ENCODE measurements at places on chromosomes 5 and 9.
A peak's percentile ranks its signal among the peaks of the same experiment; 100 is the strongest.

GRCh38 chr9:33044677-33045282 is 19.7 kb downstream of the DNAJA1 start:
- DNase-seq: peak; percentile 39

DNA sequence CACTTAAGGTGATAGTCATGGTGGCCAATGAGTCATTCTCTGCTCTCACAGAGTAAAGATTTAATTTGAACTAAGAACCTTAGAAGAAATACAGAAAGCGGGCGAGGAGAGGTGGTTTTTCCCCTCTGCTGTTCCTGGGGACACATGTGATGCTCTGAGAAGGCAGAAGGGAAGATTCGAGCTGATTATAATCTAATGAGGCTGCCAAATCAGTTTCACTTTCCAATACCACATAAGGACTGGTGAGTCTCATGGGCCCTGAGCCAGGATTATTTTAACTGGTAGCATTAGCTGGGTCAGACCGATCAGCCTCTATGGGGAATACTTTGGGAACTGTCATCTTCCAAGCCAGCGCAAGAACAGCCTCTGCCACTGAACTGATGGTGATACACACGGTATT is 116.5 kb downstream of the SLC1A3 start:
- DNase-seq: peak; percentile 12

DNA sequence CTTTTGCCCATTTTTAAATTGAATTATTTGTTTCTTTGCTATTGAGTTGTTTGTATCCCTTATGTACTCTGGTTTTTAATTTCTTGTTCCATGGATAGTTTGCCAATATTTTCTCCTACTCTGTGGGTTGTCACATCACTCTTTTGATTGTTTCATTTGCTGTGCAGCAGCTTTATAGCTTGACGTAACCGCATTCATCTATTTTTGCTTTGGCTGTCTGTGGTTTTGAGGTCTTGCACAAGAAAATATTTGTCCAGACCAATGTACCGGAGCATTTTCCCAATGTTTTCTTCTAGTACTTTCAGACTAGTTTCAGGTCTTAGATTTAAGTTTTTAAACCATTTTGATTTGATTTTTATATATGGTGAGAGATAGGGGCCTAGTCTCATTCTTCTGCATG is 36.2 kb upstream of the ZNF366 start:
- peak; percentile 88 for DNase-seq

DNA sequence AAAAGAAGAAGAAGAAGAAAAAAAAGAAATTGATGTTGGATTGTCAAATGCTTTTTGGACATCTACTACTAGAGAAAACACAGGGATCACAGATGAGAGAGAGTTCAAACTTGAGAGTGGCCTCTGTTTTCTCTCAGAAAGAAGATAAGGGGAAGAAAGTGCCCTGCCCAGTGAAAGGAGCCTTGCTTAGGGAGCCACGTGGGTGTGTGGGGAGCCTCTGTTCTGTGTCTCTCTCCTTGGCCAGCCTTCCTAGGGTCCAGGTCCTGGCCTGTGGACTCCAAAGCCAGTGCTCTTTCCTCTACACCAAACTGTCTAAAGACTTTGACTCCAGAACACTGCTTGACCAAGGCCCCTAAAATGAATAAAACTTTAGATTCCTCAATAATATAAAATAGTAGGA is 22.0 kb upstream of the COL15A1 start:
- DNase-seq: no peak

DNA sequence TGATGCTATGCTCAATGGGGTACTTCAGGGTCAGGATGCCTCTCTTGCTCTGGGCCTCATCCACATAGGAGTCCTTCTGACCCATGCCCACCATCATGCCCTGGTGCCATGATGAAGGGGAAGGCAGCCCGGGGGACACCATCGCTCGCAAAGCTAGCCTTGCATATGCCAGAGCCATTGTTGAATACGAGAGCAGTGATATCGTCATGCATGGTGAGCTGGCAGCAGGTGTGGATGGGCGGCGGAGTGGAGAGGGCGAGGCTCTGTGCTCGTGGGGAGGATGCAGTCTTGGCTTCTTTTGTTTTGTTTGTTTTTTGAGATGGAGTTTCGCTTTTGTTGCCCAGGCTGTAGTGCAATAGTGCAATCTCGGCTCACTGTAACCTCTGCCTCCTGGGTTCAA is 17.2 kb upstream of the SPZ1 start:
- no peak for DNase-seq

- DNase-seq: no peak
Observed at GRCh38 chr5:31890046-31890445, 251.1 kb downstream of the PDZD2 start.
